SK-N-SH treated with all-trans-retinoic acid at 6 μM for 48 hours (cell line): ENCODE measurements at places on chromosomes 2 and 18.

- ATAC-seq, result no peak
Observed at GRCh38 chr2:58398406-58398805, 157.3 kb upstream of the FANCL start.

DNA sequence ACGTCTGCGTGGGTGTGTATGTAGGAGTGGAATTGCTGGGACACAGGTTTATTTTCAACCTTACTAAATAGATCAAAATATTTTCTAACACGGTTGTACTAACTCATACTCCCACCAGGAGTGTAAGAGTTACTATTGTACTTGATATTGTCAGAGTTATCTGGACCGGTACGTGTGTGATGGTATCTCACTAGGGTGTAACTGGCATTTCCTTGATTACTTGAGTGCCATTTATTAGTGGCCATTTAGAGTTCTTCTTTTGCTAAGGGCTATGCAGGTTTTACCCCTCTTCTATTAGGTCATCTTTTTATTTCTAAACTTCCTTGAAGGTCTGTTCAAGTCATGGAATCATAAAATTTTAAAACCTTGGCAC lies 33.5 kb downstream of the CENPO start:
- ATAC-seq, result no peak

DNA sequence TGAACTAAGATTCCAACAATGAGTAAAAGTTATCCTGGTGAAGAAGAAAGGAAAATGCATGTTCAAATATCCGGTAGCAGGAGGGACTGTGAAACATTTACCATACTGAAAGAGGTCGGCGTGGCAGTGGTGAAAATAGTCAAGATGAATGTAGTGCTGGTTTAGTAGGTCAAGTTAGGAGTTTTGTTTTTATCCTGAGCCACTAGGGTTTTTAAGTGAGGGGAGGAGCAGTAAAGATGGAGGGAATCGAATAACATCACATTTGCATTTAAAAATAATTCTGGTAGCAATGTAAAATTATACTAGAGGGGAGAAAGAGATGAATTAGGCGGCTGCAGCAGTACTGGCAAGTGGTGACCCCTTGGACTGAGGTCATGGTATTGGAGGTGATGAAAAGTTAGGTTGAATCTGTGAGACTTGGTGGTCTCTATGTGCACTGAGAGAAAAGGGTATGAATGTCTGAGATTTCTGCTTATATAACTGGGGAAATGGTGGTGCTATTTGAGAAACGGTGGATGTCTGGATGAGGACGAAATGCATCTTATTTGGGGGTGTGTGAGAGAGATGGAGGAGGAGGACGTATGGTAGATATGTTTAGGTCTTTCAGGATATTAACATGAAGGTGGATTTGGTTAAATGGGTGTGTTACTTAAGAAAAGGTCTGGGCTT lies 5.9 kb downstream of the VAPA start:
- no peak for ATAC-seq

- ATAC-seq, result no peak
Observed at GRCh38 chr2:208369091-208369490, 37.5 kb upstream of the PTH2R start.

DNA sequence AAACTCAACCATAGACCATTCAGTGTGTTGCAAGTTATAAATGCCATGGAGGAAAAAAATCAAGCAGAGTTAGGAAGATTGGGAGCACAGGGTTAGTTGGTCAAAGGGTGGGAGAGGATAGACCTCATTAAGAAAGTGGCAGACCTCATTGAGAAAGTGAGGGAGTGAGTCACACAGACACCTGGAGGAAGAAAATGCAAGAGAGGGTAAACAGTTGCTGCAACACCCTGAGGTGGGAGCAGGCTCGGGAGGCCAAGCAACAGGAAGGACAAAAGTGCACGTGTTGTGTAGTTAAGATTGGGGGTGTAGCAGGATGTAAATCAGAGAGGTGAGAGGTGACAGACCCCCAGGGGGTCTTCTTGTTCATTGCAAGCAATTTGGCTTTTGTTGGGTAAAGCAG lies 6.4 kb downstream of the IL1RL1 start:
- ATAC-seq, result no peak

GRCh38 chr2:158006961-158007719 lies 94.5 kb upstream of the UPP2 start:
- ATAC-seq, result peak; percentile 22; the same call in 2 of the 3 replicates

GRCh38 chr2:207930747-207931146 lies 94.6 kb downstream of the PLEKHM3 start:
- no peak for ATAC-seq

DNA sequence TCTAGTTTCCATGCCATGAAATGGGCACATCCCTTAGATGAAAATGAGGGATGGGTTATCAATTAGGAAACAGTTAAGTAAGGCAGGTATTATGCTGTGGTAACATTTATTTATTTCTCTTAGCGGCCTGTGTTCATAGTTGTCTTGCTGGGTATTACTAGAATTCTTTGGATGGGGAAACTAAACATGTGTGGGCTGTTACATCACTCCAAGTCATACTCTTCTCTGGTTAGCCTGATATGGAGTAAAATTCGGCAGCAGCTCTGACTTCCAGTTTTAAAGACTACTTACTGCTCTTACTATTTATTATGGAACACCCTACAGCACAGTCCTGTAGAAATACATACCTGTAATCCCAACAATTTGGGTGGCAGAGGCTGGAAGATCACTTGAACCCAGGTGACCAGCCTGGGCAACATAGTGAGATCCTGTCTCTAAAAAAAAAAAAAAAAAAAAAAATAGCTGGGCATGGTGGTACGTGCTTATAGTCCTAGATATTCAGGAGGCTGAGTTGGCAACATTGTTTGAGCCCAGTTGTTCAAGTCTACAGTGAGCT lies 33.1 kb upstream of the RASGRP3 start:
- no peak for ATAC-seq

- peak; percentile 98 for ATAC-seq
Observed at GRCh38 chr18:77899972-77900754, 650.5 kb downstream of the GALR1 start.

- ATAC-seq, result no peak
Observed at GRCh38 chr2:100302585-100302892, 19.8 kb downstream of the LONRF2 start.
